ENCODE measurements at places on chromosomes 7 and 10.

- peak; percentile 94 for DNase-seq
These were observed 181.3 kb downstream of the TAX1BP1 start for GRCh38 chr7:27921081-27921836.

- no peak for DNase-seq
These were observed 110.1 kb downstream of the WDR37 start for GRCh38 chr10:1166101-1166827.

- no peak for DNase-seq
These were observed 80.7 kb upstream of the PPP1R3C start for GRCh38 chr10:91713461-91714072.

- no peak for DNase-seq
These were observed 612.8 kb upstream of the MGMT start for GRCh38 chr10:128854204-128854603.

- no peak for DNase-seq
These were observed 673.9 kb downstream of the PHTF2 start for GRCh38 chr7:78472519-78472918.

- no peak for DNase-seq
These were observed 80.7 kb downstream of the UBE2H start for GRCh38 chr7:129872054-129872453.

GRCh38 chr10:76492026-76492425 is 1060.6 kb downstream of the LRMDA start:
- DNase-seq: no peak

DNA sequence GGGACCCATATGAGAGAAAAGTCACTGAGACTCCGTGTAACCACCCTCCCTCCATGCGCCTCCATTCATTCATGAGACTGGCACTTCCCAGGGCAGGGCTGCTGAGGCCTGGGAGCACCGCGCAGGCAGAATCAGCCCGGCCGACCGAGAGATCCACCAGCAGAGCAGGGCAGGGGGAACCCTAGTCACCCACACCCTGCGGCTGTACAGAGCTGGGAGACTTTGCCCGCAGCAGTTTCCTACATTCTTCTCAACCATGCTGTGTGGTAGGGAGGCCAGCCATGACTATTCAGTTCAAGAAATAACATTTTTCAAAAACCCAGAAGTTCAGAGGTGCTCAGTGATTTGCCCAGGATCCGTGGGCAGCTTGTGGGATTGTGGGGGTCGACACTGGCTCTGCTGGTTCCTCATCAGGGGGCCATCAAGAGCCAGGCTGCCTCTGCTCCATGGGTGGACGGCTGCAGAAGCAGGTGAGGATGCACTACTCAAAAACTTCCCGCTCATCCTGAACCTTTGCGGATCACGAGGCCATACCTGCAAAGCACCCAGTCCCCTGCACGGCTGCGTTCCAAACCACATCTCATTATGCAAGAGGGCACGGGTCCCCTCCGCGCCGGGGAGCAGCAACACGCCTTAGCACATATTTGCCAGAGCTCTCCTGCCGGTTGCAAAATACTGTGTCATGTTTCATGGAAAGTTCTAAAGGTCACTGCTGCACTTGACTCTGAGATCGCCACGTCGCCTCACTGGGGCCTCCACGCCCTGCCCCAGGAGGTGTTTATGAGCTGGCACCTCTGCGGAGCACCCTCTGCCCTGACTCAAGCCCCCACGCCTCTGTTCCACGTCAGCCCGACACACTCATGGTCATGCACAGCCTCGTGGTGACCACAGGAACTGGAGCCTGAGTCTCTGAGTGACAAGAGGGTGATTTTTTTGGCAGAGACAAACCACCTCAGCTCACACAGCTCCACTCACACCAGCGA is 132.0 kb downstream of the PRKAG2 start:
- peak; percentile 79 for DNase-seq

DNA sequence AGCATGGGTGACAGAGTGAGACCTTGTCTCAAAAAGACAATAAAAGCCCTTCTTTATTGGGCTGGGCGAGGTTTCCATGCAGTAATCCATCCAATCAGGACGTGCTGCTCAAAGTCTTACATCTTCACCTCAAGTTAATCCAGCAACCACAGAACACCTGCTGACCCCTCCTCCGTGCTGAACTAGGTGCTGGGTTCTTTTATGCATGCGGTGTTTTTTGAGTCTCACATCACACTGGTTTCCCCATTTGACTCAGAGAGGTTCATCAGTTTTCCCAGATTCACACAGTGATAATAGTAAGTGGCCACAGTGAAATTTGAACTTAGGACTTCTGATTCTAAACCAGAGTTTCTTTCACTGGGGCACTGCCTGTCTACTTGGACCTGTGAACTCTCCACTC is 58.3 kb upstream of the GTF2I start:
- no peak for DNase-seq

GRCh38 chr10:12212454-12212853 is 16.5 kb downstream of the CDC123 start:
- DNase-seq: no peak

GRCh38 chr7:16098585-16099179 is 322.7 kb downstream of the CRPPA start:
- DNase-seq: peak; percentile 40

DNA sequence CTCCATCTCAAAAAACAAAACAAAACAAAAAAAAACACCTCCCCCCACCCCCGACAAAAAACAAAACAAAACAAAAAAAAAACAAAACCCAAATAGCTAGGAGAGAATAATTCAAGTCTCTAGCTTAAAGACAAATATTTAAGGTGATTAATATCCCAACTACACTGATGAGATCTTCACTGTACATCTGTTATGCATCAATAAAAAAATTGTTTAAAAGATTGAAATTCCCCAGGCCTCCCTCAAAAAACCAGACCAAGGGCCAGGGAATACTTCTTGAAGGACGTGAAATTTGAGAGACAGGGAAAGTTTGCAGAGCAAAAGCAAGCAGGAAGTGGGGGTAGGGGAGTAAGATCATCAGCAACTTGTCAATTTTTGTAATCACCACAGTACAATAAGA is 232.6 kb downstream of the REEP3 start:
- DNase-seq: no peak

- no peak for DNase-seq
These were observed 99.9 kb downstream of the PRLHR start for GRCh38 chr10:118495499-118495898.

GRCh38 chr10:29140151-29140550 is 148.7 kb upstream of the LYZL1 start:
- DNase-seq: no peak

Data from DMS53 (cell line).